ENCODE measurements at places on chromosomes 7 and 10.

- no peak for DNase-seq
Measured at GRCh38 chr7:42483886-42484285, 246.9 kb upstream of the GLI3 start.

DNA sequence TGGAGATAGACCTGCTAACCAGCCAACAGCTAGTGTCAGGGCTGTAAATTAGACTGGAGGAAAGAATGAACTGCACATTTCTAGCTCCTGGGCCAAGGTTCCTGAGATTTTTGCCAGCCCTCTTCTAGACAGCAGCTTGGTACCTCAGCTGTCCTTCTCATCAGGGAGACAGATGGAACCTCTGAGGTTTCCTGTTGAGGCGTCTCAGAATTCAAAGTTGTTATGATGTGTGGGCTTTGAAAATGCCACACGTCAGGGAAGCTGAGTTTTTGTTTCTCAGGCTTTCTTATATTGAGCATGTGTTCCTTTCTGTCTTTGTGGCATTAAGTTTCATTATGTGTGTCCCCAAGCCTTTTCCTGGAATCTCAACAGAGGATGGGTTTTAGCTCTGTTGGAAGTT lies 736.6 kb downstream of the AUTS2 start:
- DNase-seq = no peak

- DNase-seq = no peak
Measured at GRCh38 chr7:50376056-50376820, 71.7 kb downstream of the IKZF1 start.

DNA sequence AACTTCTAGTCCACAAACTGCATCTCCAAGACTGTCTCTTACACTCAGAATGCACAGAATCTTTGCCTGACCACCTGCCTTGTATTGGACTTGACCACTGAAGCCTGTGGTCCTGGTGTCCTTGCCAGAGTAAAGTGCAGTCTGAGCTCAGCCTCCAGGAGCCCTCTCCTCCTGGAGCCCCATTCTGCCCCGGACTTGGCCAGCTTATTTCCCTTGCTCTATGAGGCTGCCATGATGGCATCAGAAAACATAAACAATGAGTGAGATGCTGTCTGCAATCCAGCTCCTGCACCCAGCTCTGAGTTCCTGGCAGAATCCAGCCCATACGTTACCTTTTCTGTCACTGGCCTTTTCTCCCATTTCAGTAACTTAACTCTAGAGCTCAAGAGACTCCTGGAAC lies 494.6 kb downstream of the PLXNA4 start:
- no peak for DNase-seq

DNA sequence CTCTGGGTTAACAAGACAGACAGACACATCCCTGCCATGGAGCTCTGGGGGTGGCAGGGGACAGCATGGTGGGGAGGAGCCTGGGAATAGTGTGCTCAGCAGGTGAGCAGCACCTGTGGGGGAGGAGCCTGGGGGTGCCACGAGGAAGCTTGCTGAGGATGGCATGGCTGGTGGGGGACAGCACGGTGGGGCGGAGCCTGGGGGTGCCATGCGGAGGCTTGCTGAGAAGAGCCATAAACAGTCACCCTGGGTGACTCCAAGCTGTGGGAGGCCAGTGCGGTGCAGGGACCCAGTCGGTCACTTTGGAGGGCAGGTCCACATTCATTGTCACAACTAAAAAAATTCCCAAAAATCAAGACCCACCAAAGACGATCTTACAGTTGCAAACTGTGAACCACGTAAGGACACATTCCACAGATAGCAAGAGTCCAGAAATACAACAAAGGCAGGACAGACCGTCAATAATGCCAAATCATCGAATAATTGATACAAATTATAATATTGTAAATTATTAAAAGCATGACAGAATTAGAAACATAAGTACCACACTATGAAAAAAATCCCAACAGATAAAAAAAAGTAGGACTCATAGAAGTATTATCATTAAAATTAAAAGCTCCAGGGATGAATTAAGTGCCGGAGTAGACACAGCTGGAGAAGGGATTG lies 24.4 kb downstream of the NKX6-2 start:
- DNase-seq = no peak

DNA sequence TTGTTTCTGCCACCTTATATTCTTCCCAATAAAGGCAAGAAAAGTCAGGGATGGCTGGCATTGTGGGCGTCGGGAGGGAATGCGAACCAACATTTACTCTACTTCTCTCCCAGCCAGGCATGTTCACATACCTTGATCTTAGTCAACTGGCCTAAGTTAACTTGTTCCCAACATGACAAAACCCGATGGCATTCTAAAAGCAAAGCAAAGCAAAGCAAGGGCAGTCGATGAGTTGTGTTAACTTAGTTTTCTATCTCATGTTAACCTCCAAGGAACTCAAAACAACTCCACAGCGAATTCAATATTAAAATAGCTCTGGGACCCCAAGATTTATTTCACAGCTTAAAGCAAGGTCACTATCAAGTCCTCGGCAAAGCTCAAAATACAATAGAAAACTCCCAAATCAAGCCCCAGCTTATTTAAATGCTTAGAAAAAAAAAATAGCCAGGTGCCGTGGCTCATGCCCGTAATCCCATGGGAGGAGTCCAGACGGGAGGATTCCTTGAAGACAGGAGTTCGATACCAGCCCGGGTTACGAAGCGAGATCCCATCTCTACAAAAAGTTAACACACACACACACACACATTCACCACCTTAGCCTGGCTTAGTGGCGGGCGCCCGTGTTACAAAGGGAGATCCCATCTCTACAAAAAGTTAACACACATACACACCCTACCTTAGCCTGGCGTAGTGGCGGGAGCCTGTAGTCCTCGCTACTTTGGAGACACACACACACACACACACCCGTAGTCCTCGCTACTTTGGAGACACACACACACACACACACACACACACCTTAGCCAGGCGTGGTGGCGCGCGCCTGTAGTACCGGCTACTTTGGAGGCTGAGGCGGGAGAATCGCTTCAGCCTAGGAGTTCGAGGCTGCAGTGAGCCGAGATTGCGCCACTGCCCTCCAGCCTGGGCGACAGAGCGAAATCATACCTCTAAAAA lies 901 bp upstream of the CCNY start:
- DNase-seq = no peak

DNA sequence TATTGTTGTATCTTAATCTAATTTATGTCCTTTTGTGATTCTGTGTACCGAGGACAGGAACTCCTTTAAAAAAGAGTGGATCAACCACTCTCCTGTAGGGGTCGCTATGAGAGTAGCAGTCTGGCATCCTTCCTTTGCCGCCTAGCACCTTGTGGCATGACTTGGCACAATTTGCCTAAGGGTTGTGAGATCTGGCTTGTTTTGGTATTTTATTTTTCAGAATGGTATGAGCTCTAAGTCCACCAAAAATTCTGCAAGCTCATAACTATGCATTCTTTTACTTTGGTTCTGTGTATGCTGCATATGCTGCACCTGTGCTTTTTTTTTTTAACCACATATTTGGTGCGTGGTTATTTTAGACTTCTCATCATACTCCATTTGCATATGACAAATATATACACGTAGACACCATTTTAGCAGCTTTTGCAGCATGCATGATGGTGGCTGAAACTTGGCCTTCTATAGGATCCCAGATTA lies 112.8 kb downstream of the CDK14 start:
- DNase-seq = no peak

DNA sequence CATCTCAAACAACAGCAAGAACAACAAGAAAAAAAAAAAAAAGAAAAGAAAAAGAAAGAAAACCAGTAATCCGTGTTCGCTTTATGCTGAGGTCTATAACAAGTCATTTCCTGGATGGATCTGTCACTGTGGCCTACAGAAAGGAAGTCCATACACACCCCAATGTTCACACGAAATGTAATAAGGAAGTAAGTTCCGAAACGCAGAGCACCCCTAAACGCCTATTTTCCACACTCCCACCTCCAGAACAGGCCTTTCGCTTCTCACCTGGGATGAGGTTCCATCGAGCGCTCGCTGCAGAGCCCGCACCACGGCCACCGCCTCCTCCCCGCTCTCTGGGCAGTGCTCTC lies 735 bp downstream of the ZNF394 start:
- DNase-seq = no peak

DNA sequence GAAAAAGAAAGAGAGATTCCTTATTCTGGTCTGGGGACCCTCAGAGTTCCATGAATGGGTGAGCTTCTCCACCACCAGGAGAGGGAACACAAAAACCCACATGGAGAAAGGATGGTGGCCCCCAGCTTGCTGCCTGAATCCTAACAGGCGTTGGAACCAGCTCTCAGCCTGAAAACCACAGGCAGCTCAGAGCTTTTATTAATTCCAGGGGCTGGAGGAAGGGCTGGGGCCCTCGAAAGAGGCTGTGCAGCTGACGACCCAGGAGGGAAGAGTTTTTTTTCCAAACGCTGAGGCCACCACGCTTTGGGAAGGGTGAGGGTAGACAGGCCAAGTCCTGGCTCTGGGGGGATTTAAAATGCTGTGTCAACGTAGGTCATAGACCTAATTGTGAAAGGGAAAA lies 10.8 kb upstream of the ELN start:
- no peak for DNase-seq

DNA sequence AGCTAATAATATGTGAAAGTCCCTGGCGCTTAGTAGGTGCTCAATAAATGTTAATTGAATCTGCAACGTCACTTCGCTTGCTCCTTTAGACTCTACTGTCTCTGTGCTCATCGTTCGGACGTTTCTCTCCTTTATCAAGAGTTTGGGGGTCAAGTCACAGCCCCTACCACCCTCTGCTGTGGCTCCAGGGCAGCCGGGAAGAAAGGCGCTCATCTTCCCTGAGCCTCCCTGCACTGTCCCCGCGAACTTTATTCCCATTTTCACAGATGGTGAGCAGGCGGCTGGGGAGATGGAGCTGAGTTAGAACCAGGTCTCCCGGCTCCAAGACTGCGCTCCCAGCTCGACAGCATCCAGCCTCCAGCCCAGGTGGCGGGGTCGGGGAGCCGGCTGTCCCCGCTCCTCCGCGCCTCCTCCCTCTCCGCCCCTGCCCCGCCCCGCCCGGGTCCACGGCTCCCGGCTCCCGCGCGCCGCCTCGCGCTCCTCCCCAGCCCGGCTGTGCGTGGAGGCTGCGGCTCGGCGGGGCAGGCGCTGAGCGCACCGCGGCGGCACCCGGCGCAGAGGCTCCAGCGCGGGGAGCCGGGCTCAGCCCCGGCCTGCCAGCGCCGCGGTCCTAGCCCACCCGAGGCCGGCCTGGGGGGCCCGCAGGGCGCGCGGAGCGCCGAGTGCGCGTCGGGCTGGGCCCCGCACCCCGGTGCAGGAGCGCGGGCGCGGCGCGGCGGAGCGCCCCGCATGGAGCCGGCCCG lies at the start of gene CLEC2L:
CLEC2L (plus strand) TSS at position 487 of the 743 bp plus-strand sequence; CDS start at position 730, 243 bp downstream.
- no peak for DNase-seq

DNA sequence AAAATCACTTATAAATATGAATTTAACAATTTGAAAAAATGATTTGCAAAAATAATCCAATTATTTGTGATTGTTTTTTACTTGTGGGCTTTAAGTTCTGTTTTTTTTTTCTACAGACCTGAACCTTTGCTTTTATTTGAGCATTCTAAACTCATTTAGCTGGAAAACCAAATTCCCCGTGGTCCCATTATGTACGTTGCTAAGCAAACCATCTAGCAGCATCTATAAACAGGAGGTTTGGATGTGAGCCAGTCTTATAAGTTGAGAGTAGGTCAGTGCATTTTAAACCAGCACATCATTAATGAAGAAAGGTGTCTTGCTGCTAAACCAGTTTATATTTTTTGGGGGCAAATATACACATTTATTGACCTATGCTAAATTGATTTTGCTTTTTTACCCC lies 77.3 kb downstream of the LRRN3 start:
- no peak for DNase-seq

- no peak for DNase-seq
Measured at GRCh38 chr7:103644319-103644718, 198.3 kb upstream of the SLC26A5 start.

DNA sequence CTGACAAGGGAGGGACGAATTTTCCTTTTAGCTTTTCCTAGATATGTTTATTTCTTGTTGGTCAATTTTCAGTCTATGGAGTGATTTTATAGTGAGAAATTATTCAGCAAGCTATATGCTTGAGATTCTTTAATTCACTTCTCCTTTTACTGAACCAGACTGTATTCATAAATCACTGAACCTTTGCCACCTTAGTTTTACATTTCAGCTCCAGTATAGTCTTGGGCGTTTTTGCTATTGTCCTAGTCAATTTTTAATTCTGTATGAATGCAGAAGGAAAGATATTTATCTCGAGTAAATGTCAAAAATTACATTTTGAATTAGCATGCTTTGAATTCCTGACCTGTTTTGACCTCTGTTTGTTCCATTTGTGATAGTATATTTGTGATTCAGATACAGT lies 468.9 kb downstream of the IPMK start:
- DNase-seq = no peak

- no peak for DNase-seq
Measured at GRCh38 chr7:139111811-139112301, 2.3 kb upstream of the ZC3HAV1 start.

GRCh38 chr7:75722373-75722772 lies 16.4 kb downstream of the HIP1 start:
- no peak for DNase-seq

DNA sequence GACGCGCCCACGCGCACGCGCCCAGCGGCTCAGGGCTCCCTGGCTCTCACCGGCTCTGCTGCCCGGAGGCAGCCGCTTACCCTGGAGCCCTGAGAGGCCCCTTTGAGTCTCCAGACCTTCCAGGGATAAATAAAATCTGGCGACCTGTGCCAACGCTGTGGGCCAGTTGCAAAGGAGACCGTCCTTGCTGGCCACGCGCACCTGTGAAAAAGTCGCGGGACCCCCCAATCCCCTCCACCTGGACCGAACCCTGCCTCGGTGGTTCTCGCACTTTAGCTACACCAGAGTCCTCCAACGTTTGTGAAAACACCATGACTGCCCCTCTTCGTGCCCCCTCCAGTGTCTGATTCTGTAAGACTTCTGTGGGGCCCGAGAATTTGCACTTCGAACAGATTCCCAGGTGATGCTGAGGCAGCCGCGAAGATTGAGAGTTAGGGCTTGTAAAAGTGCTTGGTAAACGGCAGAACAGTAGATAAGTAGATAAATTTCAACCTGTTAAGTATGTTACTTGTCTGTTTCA lies 102.4 kb upstream of the SVIL start:
- DNase-seq = no peak

DNA sequence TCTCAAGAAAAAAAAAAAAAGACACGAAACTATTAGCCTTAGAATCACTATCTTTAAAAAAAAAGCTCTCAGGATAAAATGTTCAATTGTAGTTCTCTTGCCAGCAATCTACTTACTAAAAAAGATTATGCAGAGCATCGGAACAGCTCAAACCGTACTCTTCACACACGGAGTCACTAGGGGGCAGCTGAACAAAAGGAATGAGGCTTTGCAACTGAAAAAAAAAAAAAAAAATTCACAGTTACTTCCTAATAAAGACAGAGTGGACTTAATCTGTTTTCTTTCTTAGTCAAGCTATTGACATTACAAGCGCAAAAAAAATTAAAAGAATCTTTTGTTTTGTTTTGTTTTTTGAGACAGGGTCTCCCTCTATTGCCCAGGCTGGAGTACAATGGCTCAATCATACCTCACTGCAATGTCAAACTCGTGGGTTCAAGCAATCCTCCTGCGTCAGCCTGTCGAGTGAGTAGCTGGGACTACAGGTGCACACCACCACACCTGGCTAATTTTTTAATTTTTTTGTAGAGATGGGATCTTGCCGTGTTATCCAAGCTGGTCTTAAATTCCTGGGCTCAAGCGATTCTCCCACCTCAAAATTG lies 11.5 kb downstream of the PMS2 start:
- no peak for DNase-seq

All from HS-27A (cell line).